NCI-H2171 (cell line): ENCODE measurements at places on chromosomes 5 and 9.

- DNase-seq = no peak
Observed at GRCh38 chr5:129858131-129858675, 46.1 kb upstream of the CHSY3 start.

DNA sequence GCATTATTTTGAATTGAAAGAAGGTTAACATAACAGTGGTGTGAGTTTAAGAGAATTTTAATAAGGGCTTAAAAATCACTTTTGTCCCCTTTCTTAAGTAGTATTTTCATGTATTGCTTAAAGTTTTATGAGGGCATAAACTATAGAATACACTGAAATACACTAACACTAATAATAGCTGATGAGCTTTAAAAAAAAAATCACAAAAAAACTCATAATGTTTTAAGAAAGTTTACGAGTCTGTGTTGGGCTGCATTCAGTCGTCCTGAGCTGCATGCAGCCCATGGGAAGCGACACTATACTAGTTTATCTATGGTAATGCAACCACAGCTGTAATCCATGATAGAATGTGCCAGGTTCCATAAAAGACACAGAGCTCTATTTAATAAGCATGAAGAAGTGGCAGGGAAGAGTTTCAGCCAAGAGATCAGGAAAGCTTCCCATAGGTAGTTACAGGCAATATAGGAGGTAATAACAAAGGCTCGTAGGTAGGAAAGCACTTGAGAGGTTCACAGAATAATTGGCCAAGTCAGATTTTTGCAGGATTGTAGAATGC, 4.5 kb downstream of the SREK1IP1 start:
- DNase-seq = no peak

DNA sequence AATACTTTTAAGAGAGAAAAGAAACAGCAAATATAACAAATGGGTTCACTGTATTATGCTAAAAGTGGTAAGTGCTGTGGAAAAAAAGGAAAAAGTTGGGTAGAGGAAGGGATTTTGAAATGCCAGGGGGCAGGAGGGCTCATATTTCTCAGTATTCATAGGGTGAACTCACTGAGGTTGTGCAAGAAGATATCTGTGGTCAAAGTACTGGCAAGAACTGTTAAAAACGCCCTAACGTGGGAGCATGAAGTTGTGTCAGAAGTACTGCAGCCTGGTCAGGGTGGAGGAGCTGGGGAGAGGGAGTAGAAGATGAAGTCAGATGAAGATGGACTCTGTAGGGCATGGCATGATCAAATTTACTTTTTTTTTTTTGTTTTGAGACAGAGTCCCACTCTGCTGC, 31.2 kb upstream of the SLC28A3 start:
- no peak for DNase-seq

DNA sequence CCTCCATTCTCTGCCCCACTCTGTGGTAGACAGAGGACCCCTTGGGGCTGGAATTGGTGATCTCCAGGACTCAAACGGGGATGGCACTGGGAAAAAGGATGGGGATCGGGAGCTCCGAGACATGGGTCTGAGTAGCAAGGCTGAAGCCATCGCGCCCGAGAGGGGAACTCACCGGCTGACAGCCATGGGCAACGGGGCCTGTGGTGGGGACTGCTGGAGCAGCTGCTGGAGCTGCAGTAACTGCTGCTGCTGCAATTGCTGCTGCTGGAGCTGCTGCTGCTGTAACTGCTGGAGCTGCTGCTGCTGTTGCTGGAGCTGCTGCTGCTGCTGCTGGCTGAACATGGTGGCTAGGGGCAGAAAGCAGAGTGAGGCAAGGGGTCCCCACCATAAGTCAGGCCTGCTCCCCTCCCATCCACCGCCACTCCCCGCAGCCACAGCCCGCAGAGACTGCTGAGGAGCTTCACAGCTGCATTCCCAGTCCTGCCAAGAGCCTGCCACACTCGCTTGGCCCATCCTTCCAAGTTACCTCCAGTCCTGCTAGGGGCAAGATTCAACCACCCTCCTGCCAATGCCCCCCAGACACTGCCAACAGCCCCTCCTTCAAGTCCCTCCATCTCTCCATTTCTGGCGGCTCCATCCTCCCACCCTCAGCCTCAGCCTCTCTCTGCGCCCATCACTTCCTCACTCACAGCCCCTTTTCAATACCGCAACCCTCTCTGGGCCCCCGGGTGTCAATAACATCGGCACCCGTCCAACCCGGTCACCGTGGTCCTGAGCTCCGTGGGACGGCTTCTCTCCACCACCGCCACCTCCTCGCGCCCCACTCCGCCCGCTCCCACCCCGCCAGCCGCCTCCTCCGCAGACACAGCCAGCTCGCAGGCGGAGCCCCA, 611 bp downstream of the CIZ1 start:
- no peak for DNase-seq

GRCh38 chr5:75059912-75060545, 7.7 kb upstream of the GCNT4 start:
- no peak for DNase-seq

DNA sequence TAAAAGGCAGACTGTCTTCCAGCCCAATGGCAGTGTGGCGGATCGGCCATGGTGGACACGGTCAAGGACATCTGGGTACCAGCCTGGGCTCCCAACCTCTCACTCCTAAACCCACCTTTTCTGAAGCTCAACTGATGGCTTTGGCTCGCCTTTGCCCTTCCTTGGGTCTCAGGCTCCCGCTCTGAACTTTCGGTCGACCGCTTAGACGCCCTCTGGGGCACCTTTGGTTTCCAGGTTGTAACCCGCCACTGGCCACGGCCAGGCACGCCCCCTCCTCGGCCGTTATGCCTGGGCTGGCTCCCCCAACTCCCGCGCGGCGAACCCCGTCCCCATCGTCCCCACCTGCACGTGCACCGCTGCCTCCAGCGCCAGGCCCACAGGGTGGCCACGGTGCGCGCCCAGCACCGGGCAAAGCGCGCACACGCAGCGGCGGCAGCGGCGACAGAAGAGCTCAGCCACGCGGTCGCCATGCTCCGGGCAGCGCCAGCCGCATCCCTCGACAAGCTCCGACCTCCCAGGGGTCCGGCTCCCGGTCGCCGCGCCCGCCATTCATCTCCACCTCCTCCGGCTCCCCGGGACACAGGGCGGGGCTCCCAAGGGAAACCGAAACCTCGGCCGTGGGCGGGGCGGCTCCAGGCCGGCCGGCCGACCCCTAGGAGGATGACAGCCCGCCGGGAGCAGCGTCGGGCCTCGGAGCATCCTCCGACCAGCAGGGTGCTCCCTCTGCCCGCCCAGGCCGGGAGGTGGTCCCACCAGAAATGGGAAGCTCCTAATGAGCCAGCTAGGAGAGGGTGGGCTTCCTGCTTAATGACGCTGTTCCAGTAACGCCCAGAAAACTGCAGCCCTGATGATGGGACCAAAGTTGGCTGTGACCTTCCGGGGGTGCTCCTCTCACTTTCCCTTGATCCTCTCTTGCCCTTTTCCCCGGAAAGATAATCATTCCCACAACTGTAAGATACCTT, at the start of gene TRIM14:
TRIM14 (minus strand) TSS at position 583 of the 962 bp plus-strand sequence; CDS start at position 549, 34 bp downstream.
- DNase-seq = peak; percentile 40

- DNase-seq = no peak
Observed at GRCh38 chr5:139430015-139430414, 9.3 kb downstream of the DNAJC18 start.

DNA sequence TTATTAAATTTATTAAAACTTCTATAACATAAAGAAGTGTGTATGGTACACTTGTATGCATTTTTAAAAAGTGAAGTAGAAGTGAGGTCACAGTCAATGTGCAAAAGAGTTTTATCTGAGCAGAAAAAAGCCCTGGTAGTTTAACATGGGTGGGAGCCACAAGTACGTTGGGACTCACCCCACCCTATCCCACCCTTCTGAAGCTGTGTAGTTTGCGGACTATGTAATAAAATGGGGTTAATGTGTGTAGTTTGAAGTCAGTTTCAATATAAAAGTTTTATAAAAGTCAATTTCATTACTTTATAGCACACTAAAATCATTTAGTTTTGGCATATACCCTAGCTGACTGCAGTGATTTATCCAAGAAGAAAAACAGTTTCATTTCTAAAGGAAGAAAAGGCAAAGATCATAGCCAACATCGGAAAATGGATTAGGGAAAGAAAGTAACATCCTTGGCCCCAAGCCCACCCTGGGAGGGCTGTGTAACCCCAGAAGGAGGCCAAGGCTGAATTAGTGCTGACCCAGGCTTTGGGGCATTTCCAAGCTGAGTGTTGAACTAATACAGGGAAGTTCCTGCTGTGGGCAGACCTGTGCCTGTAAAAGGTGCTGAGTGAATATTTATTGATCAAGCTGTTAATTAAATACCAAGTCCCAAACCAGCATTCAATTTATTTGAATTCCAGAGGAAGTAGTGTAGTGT, 398.6 kb upstream of the ADAMTSL1 start:
- no peak for DNase-seq

DNA sequence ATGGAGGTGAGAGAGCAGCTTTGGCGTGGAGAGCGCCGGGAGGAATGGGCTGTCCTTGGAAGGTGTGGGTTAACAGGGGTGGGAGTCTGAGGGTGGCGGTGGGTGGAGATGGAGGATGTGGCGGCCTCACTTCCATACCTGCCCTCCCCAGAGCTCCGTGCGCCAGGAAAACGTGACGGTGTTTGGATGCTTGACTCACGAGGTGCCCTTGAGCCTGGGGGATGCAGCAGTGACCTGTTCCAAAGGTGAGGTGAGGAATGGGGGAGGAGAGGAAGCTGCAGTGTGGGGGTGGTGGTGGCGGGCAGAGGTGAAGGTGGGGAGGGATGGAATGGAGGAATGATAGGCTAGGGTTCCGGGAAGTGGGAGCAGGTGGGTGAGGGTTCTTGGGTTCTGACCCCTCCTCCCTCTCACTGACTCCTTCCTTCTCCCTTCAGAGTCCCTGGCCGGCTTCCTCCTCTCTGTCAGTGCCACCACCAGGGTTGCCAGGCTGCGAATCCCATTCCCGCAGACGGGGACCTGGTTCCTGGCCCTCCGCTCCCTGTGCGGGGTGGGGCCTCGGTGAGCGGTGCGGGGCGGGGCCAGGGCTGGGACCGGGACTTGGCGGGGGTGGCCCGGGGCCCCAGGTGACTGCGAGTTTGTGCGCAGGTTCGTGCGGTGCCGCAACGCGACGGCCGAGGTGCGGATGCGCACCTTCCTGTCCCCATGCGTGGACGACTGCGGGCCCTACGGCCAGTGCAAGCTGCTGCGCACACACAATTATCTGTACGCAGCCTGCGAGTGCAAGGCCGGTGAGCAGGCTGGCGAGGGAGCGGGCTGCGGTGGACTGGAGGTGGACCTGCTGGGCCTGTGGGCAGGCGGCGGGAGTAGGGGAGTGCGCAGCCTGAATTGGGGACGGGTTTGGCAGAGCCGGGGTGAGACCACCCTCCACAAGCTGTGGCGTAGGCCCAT, 17.1 kb downstream of the TMEM8B start:
- DNase-seq = no peak

DNA sequence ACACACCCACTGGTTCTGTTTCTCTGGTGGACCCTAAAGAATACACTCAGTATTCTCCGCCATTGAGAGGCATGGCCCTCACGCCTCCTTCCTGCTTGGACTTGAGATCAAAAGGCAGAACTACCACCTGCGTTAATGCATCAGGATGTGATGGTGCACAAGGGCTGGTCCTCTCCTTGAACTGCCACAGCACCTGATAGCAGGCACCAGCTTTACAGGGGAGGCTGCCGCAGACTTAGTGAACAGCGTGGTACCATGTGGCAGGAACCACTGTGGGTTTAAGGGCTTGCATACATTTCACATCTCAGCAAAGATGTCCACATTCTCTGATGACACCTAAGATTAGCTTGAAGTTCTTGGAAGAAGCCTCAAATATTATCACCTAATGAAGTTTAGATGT, 208.7 kb downstream of the GADD45G start:
- DNase-seq = no peak

- DNase-seq = no peak
Observed at GRCh38 chr9:92500725-92501124, 18.4 kb upstream of the ASPN start.

GRCh38 chr9:124828489-124829333, 24.5 kb upstream of the WDR38 start:
- no peak for DNase-seq

- DNase-seq = no peak
Observed at GRCh38 chr5:152066784-152067183, 142.1 kb upstream of the GLRA1 start.

DNA sequence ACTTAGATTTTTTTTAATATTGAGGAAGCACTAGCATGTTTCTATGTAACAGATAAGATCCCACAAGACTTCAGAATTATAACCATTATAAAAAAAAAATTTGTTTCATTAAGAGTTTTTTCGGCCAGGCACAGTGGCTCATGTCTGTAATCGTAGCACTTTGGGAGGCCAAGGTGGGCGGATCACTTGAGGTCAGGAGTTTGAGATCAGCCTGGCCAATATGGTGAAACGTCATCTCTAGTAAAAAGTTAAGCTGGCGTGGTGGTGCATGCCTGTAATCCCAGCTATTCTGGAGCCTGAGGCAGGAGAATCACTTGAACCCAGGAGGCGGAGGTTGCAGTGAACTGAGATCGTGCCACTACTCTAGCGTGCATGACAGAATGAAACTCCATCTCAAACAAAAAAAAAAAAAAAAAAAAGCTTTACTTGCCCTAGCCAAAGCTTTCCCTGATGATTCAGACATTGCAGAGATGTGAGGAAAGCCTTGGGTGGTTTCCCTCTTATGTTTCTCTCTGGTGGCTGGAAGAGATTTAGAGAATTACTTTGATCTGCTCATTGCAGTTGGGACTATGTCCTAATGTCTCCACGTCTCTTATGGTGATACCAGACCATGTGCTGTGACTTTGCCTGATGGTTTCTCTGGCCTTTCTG, 65.4 kb downstream of the EGFLAM start:
- DNase-seq = no peak
